ENCODE measurements at places on chromosomes 1 and 21.

DNA sequence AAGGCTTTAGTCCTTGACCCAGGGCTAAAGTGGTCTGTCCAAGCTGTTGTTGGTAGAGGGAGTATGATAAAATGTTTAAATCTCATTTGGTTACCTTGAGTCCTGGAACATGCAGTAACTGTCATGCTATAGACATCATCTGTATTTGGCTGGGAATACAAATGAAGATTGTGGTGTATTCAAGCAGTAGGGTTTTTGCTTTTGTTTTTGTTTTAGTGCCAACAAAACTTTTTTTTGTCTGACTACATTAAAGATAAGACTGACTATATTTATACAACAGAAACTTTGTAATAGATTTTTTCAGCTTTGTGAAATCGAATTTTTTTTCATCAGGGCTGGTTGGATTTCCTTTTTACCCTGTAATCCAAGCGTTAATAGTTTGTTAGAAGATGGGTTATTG, 7.4 kb upstream of the SARS1 start:
- no peak for DNase-seq

- no peak for DNase-seq
Measured at GRCh38 chr1:51351907-51352306, 21.5 kb upstream of the TTC39A start.

DNA sequence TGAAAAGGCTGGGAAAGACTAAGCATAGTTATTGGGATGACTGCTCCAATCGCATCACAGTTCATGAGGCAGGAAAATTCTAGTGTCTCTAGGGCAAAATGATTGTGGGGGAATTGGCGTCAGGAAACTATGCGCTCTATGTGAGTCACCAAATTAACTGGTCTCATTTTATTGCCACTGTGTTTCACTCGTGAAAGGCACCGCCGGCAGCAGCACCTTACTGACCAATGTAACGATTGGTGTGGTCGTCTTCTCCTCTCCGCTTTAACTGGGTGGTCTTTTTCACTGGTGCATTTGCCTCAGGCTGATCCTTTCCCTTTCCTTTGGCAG, 83.5 kb downstream of the SPAG17 start:
- DNase-seq, result no peak

DNA sequence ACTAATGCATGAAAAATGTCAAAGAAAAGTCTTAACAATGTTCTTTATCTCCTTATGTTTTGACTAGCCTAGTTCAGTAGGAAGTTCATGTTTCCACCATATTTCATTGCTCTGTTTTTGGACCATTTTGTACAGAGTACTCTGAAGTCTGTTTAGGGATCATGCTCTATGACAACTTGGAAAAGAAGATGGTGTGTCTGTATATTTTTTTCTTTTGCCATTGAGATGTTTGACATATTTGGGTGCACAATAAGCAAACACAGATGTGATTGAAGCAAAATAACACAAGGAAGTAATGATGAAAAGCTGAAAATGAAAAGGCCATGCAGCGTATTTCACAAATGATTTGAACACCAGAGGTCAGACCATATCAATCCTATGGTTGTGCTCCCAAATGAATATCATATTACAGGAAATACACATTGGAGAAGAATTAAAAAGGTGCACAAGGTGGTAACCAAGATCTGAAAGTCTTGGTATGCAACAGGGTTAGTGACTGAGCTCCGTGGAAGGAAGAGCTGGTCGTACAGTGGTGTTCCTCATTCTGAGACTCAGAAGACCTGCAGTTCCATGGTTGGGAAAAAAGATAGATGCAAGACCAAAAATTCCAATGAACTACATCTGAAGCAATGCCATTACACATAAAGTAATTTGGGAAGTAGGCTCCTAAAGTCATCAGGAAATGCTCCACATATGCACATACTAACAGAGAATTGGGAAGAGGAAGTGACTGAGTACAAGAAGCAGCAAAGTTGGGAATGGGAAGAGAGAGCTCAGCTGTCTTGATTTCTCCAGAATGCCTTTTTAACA, 463.5 kb downstream of the LMO4 start:
- no peak for DNase-seq

DNA sequence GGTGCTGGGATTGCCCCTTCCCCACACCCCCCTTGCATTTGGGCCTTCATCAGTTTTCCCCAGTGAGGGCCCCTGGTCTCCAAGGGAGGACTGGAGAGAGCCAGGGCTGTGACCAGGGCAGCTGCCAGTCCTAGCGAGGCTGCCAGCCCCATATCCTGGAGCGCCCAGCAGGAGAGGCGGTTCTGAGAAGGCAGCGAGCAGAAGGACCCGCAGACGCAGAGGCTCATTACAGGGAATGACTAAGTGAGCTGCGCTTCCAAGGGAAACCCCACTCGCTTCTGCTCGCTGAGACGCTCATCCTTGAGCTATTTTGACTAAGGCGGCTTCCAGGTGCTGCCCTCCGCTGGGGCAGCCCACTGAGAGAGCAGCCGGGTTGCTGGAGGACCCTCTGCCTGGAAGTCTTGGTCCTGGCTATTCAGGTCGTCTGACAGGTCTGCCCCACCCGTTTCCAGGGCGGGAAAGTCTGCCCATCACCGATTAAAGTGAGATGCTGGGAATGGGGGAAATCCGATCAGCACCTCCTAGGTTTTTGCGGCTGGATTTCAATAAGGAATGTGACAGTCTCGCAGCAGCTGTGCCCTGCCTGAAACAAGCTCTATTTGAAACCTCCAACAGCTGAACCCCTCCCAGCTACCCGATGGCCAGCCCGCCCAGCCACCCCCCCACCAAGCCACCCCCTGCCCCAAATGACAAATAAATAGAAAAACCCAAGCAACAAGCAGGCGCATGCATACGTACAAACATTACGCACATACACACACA, 2.8 kb downstream of the KCNN3 start:
- DNase-seq, result peak; percentile 1

DNA sequence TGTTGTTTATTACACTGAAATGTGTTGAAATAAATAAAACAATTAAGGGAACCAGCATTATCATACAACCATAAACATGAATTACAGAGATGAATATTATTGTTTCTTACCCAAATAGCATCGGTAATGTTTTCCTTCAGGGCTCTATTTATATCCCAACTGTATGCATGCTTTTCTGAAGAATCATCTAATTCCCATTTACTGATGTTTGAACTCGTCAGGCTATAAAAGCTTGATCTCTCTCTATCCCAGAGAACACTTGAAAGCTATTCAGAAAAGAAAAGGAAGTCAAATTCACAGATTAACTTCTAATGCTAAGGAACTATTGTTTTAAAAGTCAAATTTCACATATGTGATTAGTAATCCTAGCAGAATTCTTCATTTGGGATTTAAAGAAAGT, 12.4 kb downstream of the NUP133 start:
- no peak for DNase-seq

DNA sequence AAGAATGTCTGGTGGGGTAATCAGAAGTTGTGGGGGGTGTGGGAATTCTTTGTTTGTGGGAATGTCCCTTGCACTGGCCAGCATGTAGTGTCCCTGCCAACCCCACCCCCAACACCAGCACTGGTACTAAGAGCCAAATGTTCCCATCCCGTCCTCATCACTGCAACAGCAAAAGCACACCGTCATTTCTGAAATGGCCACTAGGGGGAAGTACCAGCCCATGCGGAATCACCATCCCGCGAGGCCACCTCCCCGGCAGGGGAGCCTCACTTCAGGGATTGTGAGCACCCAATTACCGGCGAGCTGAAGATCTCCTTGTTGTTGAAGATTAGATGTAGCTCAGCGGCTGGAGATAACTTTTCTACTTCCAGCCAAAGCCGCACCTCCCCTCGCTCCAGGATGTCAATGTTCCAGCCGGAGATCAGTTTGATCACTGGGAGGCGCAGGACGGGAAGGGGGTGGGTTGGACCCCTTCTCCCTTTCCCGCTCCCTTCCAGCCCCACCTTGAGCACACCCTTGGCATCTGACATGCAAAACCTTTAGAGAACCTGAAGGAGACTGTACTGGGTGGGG, 41.0 kb downstream of the MYOM3 start:
- DNase-seq, result no peak
